Activated naive CD8-positive, alpha-beta T cell treated with anti-CD3 and anti-CD28 coated beads for 36 hours (primary cell): ENCODE measurements at places on chromosomes 4 and X.

GRCh38 chr4:54547299-54548097, 110.3 kb upstream of the KIT start:
- DNase-seq: no peak

DNA sequence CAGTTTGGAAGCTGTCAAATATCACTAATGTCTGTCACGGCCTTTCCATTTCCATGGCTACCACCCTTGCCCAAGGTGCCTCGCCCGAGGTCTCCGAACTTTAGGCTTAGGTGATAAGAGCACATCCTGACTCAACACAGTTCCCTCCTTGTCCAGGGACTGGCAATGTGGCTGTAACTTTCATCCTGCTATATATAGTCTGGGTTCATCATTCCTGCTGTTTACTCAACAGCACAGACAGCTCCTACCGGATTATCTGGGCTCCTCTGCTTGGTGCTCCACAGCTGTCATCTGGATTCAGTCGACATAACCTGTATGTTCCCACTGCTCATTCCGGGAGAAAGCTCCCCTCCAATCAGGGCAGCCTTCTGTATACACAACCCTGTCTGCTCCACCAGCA, 51.2 kb downstream of the GATB start:
- DNase-seq: no peak

GRCh38 chrX:3549411-3549911, 164.0 kb downstream of the PRKX start:
- no peak for DNase-seq

GRCh38 chrX:24341795-24342194, 18.6 kb upstream of the SUPT20HL1 start:
- no peak for DNase-seq

- DNase-seq: no peak
These were observed 74.1 kb downstream of the FBXO8 start for GRCh38 chr4:174209341-174209740.
